Activated CD4-positive, alpha-beta T cell treated with anti-CD3 and anti-CD28 coated beads, Interleukin-2, Interleukin-6, amounts not matched to agents 100 ng/mL and 50 ng/mL, durations not matched to agents 16 hours and 8 hours (primary cell): ENCODE measurements at places on chromosomes 4 and X.

- no peak for DNase-seq
Measured at GRCh38 chr4:81963763-81964020, 410.1 kb downstream of the HNRNPD start.

GRCh38 chrX:131818297-131818936 lies 204.7 kb upstream of the STK26 start:
- no peak for DNase-seq

GRCh38 chr4:113300471-113300928 lies 251.0 kb downstream of the ANK2 start:
- DNase-seq: peak; percentile 8

GRCh38 chr4:121073672-121074381 lies 1.5 kb upstream of the NDNF start:
- DNase-seq: no peak

GRCh38 chrX:120664081-120664480 lies 34.2 kb upstream of the C1GALT1C1 start:
- DNase-seq: no peak

DNA sequence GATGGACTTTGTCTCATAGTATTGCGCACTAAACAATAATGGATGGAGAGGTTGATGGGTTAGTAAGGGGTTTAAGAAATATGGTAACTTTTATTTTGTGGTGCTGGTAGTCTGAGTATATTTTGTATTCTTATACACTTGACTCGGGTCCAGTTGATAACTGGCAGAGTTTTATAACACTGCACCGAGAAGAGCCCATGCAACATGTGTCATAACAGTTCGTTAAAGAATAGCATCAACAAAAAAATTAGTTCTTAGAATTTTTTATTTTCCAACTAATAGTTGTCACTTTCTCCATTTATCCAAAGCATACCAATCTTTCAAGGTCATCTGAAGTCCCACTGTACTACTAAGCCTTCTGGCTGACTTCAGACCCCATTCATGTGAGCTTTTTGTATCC lies 175.1 kb downstream of the SOWAHB start:
- DNase-seq: no peak

DNA sequence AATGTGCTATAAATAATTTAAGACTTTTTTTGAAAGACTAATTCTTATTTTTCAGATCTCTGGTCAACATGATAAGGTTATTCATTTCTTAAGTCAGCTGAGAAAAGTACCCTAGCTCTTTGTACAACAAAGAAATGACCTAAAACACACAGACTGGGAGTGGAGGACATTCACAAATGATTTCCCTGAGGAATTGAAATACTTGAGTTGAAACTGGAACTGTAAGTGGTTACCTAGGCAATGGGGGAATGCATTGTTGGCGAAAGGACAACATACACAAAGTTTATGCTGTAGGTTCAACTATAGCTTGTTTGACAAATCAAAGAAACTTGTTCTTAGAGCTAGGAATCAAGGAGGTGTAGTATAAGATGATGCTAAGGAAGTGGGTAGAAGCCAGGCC lies 915.5 kb downstream of the FAT4 start:
- no peak for DNase-seq
